ENCODE measurements at places on chromosomes 3 and 15. TPM values are rescaled to one million over a fixed set of nuclear protein-coding genes. Genes with fewer than 3 reads are reported as not detected.

GRCh38 chr3:76308541-76308940, 523.2 kb upstream of the ZNF717 start:
- H3K27ac ChIP-seq: no peak overlapping the region
- H3K4me1 ChIP-seq: no peaks in the 10 kb centered on the region
- no peaks in the 10 kb centered on the region for H3K36me3 ChIP-seq
- no peak overlapping the region for H3K4me3 ChIP-seq
- no peaks in the 10 kb centered on the region for H3K27me3 ChIP-seq
- DNase-seq: no peak

MCTP2 gene
- total RNA-seq: 12.4 TPM

DNA sequence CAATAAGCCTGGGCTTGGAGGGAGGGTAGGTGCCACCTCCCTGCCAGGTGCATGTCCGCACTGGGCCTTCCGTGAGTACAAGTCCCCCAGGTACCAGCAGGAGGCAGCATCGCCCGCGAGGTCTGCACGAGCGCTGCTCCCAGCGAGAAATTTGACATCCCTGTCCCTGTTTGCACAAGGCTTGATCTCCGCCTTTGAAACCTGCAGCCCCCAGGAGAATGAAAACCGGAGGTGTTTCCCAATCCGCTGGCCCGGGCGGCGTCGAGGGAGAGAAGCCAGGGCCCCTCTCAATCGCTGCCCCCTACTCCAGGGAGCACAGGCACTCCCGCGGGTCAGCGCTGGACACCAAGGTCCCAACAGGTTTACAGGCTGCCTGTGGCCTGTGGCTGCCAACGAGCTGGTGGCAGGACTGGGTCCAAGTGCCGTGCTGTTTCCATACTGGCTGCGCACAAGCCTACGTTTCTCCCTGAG, 961 bp downstream of the HAPLN3 start:
- no peak overlapping the region for H3K27ac ChIP-seq
- H3K4me1 ChIP-seq: peaks cover 50% of the 10 kb centered on the region
- DNase-seq: no peak

DNA sequence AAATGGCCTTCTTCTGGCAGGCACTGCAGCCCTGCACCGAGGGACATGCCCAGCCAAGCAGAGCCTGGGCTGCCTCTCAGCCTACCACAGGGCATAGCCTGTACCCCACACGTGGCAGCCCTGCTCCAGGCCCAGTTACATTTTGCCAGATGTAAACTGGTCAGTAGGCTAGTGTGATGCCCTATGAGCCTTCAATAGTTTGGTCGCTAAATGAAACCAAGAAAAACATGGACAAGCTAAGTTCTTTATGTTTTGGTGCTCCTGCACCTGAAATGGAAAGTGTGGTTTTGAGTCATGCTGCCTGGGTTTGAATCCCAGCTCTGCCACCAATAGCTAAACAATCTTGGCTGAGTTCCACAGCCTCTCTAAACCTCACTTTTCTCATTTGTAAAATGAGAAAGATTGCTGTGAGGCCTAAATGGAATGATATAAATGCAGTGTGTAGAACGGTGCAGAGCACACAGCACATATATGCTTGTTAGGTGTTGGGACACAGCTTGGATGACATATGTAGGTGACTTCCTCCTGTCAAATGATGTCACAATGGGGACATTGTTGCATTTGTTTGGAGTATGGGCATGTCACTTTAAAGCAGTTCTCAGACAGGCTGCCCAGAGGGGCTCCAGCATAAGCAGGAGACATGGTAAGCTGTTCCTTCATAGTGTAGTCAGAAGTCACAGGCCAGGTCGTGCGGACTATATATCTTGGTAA, 57.4 kb downstream of the ZBTB38 start:
- no peak for DNase-seq
- H3K27ac ChIP-seq: peak overlapping the region; percentile 37
- peaks cover 24% of the 10 kb centered on the region for H3K4me1 ChIP-seq
- no peak overlapping the region for H3K4me3 ChIP-seq
- no peaks in the 10 kb centered on the region for H3K27me3 ChIP-seq

- no peaks in the 10 kb centered on the region for H3K4me1 ChIP-seq
- no peak overlapping the region for H3K27ac ChIP-seq
- H3K27me3 ChIP-seq: no peaks in the 10 kb centered on the region
- no peak for DNase-seq
Measured at GRCh38 chr15:50134524-50135024, 15.5 kb upstream of the ATP8B4 start.

- peak overlapping the region; percentile 97 for H3K27ac ChIP-seq
- H3K36me3 ChIP-seq: peaks cover 42% of the 10 kb centered on the region
- no peaks in the 10 kb centered on the region for H3K27me3 ChIP-seq
Measured at GRCh38 chr3:50297896-50298725, 1.1 kb downstream of the HYAL3 start.

TRIM42 gene
- not detected for total RNA-seq

SEMA7A gene
- total RNA-seq: 12.3 TPM

MAP1A gene
- total RNA-seq: 148 TPM

- no peaks in the 10 kb centered on the region for H3K27me3 ChIP-seq
- DNase-seq: no peak
- no peaks in the 10 kb centered on the region for H3K4me1 ChIP-seq
- H3K4me3 ChIP-seq: no peak overlapping the region
- H3K36me3 ChIP-seq: no peaks in the 10 kb centered on the region
Measured at GRCh38 chr3:32249184-32249782, 10.8 kb downstream of the CMTM8 start.

DNA sequence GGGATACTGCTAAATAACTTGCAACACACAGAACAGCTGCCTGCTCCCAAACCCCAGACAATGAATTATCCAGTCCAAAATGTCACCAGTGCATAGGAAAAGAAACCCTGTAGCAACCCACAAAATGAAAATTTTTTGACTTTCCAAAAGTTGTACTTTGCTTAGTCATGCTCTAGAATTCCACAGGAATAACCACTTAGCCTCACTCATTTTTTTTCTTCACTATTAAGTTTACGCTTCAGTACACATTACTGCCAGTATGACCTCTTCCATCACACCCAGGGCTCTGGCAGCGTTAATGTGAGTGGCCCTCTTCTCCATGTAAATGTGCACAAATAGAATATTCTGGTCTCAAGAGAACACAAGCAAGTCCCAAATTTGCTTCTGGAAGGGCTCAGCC, 259.8 kb downstream of the MAGI1 start:
- no peak overlapping the region for H3K4me3 ChIP-seq
- H3K36me3 ChIP-seq: no peaks in the 10 kb centered on the region
- H3K27ac ChIP-seq: no peak overlapping the region
- no peak for DNase-seq
- H3K27me3 ChIP-seq: no peaks in the 10 kb centered on the region

ROPN1 gene
- total RNA-seq: not detected

- H3K4me1 ChIP-seq: no peaks in the 10 kb centered on the region
- H3K27ac ChIP-seq: no peak overlapping the region
- no peaks in the 10 kb centered on the region for H3K27me3 ChIP-seq
- no peak for DNase-seq
Measured at GRCh38 chr3:71838406-71838805, 53.5 kb upstream of the PROK2 start.

TMEM207 gene
- not detected for total RNA-seq

DNA sequence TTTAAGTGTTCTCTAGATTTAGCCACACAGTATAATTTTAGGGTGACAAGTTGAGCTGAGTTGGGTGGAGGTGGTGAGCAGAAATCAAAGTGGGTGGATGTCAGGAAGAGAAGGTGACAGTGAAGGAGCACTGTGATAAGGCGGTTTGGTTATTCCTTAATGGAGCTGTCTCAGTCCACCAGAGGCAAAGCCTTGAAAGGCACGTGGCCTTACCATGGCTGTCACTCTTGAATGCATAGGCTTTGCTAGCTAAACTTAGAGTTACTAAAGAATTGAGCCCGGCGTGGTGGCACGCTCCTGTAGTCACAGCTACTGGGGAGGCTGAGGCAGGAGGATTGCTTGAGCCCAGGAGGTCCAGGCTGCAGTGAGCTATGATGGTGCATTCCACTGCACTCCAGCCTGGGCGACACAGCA, 560 bp upstream of the TTLL13 start:
- no peak for DNase-seq
- H3K27me3 ChIP-seq: no peaks in the 10 kb centered on the region
- peaks cover 17% of the 10 kb centered on the region for H3K4me1 ChIP-seq

DNA sequence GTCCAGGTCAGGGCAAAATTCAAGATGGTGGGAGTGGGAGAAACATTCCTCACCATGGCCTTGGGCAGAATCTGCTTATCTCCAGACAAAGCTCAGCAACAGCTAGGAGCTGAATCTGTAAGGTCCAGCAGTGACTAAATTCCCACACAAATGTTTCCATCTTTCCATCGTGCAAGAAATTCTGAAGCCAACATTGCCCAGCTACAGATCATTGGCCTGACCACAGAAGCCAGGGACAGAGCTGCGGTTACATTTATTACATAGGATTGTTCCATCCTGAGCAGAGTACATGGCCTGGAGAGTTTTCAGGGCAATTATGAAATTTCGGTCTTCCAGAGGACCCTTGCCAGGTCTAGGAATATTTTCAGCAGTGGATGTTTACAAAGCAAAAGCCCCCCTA, 100.3 kb downstream of the LIPC start:
- H3K4me1 ChIP-seq: peaks cover 3% of the 10 kb centered on the region
- no peak overlapping the region for H3K4me3 ChIP-seq
- no peaks in the 10 kb centered on the region for H3K36me3 ChIP-seq

NEK11 gene
- 42.1 TPM for total RNA-seq

DNA sequence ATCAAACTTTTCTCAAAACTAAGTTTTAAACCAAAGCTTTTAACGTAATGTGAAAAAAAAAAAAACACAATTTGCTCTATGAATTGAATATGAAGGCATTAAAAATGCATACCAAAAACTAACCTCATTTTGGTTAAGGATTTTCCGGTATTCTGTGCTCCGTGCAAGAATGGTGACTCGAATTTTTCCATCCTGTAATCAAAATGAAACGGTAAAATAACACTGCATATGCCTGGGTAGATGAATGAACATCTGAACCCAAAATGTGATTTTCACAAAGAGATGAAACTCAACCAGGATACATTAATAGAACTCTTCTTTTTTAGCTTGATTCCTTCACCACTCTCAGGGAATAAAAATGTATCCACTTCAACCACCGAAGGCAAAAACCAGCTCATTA, 26.2 kb downstream of the EOGT start:
- peaks cover 6% of the 10 kb centered on the region for H3K36me3 ChIP-seq
- H3K27ac ChIP-seq: no peak overlapping the region
- H3K27me3 ChIP-seq: no peaks in the 10 kb centered on the region
- no peaks in the 10 kb centered on the region for H3K4me1 ChIP-seq
- DNase-seq: no peak

DNA sequence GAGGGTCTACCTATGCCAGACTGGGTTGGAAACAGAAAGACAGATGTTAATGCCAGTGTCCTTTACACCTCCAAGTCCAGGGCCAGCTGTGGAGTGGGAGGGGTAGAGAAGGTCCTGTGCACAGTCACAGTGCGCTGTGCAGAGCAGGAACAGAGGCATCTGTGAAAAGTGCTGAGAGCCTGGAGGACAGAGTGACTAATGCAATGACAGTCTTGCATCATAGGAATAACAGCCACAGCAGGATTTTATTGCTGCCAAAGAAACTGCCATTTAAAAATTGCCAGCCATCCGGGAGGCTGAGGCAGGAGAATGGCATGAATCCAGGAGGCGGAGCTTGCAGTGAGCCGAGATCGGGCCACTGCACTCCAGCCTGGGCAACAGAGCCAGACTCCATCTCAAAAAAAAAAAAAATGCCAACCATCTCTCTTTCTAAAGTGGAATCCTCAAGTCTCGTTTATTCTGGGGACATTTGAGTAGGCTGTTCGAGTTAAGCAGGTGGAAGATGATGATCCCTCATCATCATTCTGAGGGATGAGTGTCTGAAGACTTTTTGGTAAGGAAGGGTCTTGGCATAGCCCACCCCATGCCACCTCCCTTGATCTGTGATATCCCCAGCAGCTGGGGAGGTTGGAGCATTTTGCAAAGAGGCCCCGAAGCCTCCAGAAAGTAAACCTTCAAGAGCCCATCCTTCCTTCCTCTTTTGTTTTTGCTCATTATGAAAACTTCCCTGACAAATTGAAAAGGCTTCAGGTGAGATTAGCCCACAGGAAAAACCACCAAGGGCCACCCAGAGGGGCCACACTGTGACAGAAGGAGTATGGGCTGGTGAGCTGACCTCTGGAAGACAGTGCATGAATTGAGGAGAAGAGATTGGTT, 7.7 kb downstream of the CCR2 start:
- peak; percentile 53 for DNase-seq
- no peaks in the 10 kb centered on the region for H3K27me3 ChIP-seq
- H3K27ac ChIP-seq: no peak overlapping the region
- peaks cover 3% of the 10 kb centered on the region for H3K4me1 ChIP-seq

ZNF502 gene
- total RNA-seq: 13.1 TPM

GRCh38 chr3:99920481-99921376, 103.1 kb downstream of the CMSS1 start:
- H3K36me3 ChIP-seq: no peaks in the 10 kb centered on the region
- H3K4me3 ChIP-seq: no peak overlapping the region
- no peak for DNase-seq
- peaks cover 3% of the 10 kb centered on the region for H3K4me1 ChIP-seq
- no peaks in the 10 kb centered on the region for H3K27me3 ChIP-seq

- no peaks in the 10 kb centered on the region for H3K27me3 ChIP-seq
- no peak overlapping the region for H3K27ac ChIP-seq
- H3K4me1 ChIP-seq: no peaks in the 10 kb centered on the region
- no peak overlapping the region for H3K4me3 ChIP-seq
- no peak for DNase-seq
Measured at GRCh38 chr3:23183731-23184130, 19.4 kb upstream of the UBE2E2 start.

GRCh38 chr15:59887211-59887610, 116.9 kb upstream of the FOXB1 start:
- no peaks in the 10 kb centered on the region for H3K36me3 ChIP-seq
- H3K4me1 ChIP-seq: peaks cover 12% of the 10 kb centered on the region
- no peak overlapping the region for H3K4me3 ChIP-seq
- H3K27ac ChIP-seq: no peak overlapping the region
- no peaks in the 10 kb centered on the region for H3K27me3 ChIP-seq

DNA sequence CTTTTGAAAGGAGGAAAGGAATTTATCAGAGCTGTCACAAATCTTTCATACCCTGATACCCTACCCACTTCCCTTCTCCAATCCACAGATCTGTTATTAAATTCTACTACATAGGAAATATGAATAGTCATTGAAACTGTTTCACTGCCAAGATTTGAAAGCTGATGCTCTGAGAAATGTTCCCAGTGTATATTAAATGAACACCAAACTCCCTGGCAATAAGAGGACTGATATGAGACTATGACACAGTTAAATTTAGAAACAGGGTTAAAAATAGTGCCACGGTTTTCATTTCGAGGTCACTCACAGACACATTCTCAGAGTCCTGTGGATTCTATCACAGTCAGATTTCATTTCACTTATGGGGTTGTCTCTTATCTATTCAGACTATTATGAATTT, 27.2 kb upstream of the GBE1 start:
- no peak overlapping the region for H3K27ac ChIP-seq
- DNase-seq: no peak
- no peaks in the 10 kb centered on the region for H3K27me3 ChIP-seq
- H3K4me1 ChIP-seq: no peaks in the 10 kb centered on the region

All from spinal cord (tissue), 10 donors.